ENCODE measurements at places on chromosomes 12 and 14.

DNA sequence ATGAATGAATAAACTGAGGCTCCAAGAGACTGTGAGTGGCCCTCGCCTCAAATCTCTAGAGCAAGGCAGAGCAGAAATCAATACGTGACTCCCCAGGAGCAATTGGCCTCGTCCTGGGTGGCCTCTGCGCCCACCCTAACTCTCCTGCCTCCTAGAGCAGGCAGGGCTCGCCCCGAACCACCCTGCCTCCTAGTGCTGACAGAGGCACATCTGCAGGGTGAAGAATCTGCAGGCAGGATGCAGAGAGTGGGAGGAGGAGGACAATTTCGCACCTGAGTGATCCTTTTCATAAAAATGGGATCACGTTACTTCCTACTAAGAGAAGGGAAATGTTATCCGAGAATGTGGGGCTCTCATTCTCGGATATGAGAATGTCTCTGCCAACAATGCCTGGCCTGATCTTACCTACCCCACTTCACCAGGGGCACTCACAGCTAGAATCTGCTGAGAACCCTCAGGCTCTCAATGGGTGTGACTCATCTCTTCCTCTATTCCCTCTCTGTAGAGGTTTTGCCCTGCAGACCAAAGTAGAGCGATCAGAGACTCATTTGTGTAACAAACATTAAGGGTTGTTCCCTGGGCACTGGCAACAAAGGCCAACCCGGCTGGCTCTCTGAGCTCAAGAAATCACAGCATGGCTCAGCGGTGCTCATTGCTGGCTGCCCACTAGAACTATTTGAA is 61.7 kb upstream of the BCL2L14 start:
- DNase-seq, result no peak

GRCh38 chr14:80213602-80214001 is 2.3 kb upstream of the DIO2 start:
- peak; percentile 30 for DNase-seq

GRCh38 chr12:122031342-122032216 is 9.9 kb downstream of the BCL7A start:
- DNase-seq, result no peak

DNA sequence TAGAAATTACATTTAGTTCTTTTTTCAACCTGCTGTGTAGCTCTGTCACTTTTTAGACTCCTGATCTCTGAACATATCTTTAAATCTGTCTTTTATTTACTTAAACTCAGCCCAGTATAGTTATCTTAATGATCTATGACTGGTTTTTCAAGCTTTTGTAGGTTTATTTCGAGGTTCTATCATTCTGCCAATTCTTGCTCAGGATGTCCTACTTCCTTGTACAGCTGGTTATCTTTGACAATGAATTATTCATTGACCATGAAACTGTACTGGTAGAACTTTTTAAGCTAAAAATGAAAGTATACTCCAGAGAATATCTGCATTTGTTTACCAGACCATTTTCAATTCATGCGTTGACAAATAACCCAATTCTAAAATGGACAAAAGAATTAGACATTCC is 37.8 kb downstream of the TC2N start:
- DNase-seq, result no peak

GRCh38 chr14:59582845-59583509 is 6.4 kb upstream of the CCDC175 start:
- DNase-seq, result no peak

DNA sequence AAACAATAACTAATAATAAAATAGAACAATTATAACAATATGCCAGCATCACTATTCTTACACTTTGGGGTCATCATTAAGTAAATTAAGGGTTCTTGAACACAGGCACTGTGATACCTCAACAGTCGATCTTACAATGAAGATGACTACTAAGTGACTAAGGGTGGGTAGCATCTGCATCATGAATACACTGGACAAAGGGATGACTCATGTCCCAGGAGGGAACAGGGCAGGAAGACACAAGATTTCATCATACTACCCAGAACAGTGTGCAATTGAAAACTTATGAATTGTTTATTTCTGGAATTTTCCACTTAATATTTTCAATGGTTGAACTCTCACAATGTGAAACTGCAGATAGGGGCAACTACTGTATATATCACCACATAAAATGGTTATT is 19.7 kb downstream of the TSPAN19 start:
- DNase-seq, result peak; percentile 72

DNA sequence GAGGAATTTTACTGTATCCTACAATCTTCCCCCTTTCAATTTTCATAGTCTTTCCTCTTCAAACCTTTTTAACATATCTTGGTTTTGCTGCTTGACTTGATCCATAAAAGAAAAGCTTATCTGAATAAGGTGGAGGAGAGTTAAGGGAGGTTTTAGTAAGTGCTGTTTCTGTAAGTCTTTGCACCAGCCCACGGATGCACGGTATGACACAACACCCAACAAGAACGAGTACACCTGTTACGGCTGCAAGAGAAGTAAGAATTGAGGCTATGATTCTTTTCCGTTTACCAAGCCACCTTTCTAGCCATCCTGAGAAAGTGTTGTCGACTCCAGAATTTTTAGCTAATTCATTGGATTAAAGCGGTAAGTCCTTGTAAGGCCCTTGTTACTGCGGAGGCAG is 26.1 kb upstream of the CPNE8 start:
- DNase-seq, result no peak

DNA sequence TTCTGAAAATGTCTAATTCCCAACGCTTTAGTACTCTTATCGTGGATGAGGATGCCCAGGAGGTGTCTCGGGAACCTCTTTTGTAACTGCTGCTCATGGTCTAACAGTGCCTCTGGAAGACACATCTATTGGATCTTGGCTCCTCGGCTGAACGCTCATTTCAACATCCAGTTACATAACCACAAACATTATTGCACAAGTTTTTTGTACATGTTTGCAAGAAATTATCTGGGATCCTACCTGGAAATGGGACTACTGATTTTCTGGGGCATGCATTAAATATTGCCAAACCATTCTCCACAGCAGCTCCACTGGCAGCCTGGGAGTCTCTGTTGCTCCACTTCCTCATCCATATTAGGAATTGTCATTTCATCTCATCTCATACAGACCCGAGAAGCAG is 117.5 kb upstream of the EVL start:
- no peak for DNase-seq

DNA sequence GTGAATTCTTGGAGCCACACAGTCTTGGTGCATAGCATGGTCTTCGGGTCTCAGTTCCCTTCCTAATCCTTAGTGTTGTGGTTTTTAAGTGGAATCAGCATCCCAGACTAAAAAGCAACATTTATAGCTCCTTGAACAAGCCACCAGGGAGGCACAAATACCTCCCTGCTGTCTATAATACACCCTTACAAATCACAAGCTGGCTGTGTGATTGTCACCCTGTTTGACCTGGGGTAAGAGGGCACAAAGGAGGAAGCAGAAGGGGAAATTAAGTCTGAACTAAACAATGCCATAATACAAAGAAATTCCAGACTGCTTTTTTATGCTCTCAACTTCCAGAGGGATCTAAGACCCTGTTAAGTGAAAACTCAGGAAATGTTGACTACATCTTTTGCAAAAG is 7.7 kb upstream of the MMP19 start:
- DNase-seq, result no peak

- DNase-seq, result no peak
Observed at GRCh38 chr12:57133013-57133569, 4.8 kb downstream of the LRP1 start.

- no peak for DNase-seq
Observed at GRCh38 chr12:113587720-113588119, 116.0 kb upstream of the LHX5 start.

- no peak for DNase-seq
Observed at GRCh38 chr12:85681333-85681732, 154.9 kb downstream of the RASSF9 start.

GRCh38 chr12:24879644-24880043 is 69.3 kb downstream of the BCAT1 start:
- DNase-seq, result no peak

DNA sequence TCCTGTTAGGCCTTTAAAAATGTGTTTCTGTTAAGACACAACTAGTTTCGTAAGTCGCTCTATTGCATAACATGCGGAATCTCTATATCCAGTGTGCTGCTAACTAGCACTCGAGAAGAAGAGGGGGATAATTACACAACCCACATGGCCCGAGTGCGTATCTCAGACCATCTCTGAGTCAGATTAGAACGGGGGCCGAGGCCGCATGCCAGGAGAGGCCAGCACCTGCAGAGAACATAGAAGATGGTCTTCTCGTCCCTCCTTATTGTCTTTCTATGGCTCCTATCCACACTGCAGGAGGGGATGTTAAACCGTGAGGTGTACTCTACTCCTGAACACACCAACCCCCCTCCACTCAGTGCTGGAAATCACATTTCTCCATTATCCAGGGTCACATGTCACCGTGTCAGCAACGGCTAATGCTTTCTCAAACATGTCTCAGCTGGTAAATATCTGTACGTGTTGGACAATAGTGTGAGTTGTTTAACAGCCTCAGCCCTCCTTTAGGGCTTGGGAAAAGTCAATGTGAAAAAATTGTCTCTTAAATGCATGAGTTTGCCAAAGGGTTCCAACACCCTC is 56.3 kb downstream of the CCDC88C start:
- DNase-seq, result no peak

- peak; percentile 10 for DNase-seq
Observed at GRCh38 chr14:23430723-23431085, 4.8 kb downstream of the MYH7 start.

GRCh38 chr12:30896461-30896860 is 30.1 kb upstream of the TSPAN11 start:
- DNase-seq, result no peak

DNA sequence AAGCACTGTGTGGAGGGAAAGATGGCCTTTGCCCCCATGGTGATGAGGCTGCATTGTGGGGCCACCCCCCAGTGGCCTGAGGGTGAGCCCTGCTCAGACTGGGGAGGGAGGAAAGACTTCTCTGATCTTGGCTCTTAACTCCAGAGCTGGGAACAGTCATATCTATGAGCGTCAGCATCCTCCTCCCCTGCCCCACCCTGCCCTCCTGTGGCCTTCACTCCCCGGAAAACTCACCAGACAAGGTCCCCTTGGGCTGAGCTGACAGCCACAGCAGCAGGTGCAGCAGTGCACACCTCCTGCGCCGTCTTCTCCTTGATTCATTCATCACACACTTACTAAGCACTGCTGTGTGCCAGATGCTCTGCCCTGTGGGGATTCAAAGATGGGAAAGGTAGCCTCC is 98.8 kb downstream of the B4GALNT3 start:
- no peak for DNase-seq

DNA sequence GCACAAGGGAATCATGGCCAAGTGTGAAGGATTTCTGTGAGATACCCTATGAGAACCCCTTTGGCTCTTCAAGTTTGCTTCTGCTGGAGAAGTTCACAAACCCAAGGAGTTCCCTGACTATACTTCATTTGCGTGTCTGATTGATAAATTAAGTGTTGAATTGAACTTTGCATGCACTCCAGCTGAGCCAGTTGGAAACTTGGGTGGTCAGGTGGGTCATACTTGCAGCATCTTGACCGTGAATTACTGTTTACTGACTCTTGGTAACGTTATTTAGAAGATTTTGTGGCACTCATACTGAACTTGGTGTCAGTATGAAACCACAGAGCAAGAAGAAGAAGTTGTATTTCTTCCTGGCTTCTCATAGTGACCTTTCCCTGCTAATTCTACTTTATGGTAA is 77.5 kb downstream of the TGFB3 start:
- DNase-seq, result no peak

- DNase-seq, result no peak
Observed at GRCh38 chr12:106495354-106495965, 87.3 kb upstream of the RFX4 start.

- DNase-seq, result no peak
Observed at GRCh38 chr12:263574-263973, 938 bp upstream of the SLC6A13 start.

DNA sequence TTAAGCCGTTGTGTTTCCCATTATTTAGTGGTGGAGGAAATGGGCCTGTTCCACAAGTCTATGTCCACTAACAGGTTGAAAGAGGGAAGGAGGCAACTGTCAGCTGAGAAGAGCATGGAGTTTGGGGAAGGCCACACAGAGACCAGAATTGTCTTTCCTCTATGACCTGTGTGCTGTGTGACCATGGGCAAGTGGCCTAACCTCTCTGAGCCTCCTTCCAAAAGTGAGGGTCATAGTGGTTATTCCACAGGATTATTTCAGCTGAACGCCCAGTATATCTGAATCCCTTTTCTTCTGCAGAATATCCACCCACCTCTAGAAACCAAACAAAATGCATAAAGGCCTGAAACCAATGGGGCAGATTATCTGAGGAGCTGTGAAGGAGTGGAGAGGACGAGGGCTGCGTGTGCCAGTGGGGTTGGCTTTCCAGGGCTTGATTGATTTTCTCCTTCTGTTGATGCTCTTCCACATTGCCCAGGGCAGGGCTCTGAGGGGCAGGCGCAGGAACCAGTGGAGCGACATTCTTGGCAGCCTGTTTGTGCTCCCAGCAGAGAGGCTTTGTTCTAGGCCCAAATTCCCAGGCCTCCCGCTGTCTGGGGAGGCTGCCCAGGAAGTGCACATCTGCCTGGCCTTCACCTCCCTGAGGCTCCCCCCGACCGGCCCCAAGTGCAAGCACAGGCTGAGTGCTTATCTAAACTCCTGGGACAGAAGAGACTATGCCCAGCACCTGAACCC is 452.7 kb downstream of the BCL11B start:
- no peak for DNase-seq

- DNase-seq, result no peak
Observed at GRCh38 chr14:75928690-75929181, 53.1 kb downstream of the TGFB3 start.

DNA sequence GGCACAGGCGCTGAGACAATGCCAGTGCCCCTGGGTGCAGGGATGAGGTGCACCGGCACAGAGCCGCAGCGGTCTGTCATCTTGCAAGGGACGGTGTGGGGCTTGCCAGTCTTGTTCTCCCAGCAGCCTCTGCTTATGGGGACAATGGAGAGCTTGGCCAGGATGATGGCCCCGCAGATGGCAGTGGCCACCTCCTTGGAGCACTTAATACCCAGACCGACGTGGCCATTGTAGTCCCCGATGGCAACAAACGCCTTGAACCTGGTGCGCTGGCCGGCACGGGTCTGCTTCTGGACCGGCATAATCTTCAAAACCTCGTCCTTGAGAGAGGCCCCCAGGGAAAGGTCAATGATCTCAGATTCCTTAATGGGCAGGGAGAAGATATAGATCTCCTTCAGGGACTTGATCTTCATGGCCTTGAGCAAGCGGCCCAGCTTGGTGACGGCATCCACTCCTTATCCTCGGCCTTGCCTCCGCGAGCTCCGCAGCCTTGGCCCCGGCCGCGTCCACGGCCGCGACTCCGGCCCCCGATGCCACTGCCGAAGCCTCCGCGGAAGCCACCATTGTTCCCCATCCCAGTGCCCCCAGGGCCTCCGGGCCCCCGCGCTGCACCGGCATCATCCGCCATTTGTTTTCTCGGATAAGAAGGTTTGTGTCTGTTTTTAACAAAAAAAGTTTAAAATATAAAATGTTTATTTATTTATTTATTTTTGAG is 29.9 kb downstream of the VRTN start:
- DNase-seq, result no peak

GRCh38 chr14:39023939-39024871 is 78.8 kb downstream of the SEC23A start:
- no peak for DNase-seq

GRCh38 chr14:71322655-71323250 is 415.5 kb downstream of the PCNX1 start:
- DNase-seq, result peak; percentile 25

- no peak for DNase-seq
Observed at GRCh38 chr12:80157645-80158044, 58.3 kb downstream of the OTOGL start.

GRCh38 chr12:88299567-88300101 is 157.5 kb downstream of the TMTC3 start:
- peak; percentile 78 for DNase-seq

GRCh38 chr12:94616203-94616729 is 34.1 kb downstream of the TMCC3 start:
- DNase-seq, result no peak

Measured in HFF-Myc (cell line).